ENCODE measurements at places on chromosomes 6 and 20.

DNA sequence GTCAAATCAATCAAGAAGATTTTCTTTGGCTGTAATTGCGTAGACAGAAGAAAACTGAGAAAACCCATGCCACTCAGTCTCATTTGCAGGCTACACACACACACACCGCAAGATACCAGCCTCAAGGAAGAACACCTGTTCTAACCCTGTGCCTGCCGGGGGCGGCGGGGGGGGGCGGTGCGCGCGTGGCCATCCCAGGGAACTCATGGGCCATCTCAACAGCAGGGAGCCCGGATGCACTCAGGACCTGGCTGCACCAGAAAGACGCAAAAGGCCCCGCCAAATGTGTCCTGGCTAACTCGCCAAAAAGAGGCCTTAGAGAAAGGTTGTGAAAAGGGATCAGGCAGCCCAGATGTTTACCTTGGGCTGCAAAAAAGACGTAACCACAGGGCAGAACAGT is 2.1 kb downstream of the B3GAT2 start:
- DNase-seq = no peak

- no peak for DNase-seq
Measured at GRCh38 chr6:25934156-25934555, 3.7 kb upstream of the SLC17A2 start.

GRCh38 chr6:143498428-143498827 is 13.1 kb downstream of the FUCA2 start:
- DNase-seq = no peak

DNA sequence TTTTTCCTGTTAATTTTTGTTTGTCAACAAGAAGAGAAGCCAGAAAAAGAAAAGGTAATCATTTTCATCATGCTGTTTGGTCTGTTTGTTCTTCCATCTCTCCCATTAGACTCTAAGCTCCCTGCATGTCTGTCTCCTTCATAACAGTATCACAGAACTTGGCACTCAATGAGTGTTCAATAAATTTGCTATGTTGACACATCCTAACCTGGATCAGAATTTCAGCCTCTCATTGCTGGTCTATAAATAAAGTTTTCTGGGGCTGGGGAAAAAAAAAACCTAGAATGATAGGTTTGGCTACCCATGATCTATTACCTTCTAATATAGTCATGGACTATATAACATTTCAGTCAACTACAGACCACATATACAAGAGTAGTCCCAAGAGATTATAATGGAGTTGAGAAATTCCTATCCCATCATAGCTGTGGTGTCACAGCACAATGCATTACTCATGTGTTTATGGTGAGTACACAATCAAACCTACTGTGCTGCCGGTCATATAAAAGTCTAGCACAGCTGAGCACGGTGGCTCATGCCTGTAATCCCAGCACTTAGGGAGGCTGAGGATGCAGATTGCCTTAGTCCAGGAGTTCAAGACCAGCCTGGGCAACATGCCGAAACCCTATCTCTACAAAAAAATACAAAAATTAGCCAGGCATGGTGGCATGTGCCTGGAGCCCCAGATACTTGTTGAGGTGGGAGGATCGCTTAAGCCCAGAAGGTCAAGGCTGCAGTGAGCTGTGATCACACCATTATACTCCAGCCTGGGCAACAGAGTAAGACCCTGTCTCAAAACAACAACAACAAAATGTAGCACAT is 5.9 kb downstream of the NUDT3 start:
- no peak for DNase-seq

DNA sequence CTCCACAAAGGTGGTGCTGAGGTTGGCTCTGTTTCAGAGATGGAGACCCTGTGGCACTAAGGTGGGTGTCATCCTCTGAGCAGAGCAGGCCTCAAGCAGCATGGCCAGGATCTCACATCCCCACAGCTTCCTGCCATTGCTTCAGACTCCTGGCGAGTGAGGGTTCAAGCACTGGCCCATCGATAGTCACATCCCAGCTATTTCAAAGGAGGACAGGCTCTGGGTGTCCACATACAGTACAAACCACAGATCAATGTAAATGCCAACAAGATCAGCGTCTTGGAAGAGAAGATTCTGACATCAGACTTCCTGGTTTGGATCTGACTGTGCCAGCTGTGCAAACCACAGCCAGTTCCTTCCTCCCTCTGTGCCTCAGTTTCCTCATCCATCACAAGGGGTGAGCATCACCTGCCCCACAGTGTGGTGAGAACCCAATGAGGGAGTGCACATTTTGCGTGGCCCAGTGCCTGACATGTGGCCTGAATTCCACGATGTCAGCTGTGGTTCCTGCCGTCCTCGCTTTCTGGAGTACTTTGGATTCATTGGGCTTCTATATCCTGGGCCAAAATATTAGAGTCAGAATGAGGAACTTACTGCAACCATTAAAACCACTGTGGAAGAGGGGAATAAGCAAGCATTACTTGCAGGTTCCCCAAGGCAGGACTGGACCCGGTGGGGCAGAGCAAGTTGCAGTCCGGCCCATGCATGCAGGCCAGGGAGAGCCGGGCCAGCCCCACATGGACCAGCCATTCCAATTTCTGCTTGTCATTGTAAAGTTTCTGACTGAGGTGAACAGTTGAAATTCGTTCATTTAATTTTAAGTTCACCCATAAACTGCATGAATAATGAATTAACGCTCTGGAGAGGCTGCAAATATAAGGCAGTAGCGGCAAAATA is 236.0 kb downstream of the TTLL2 start:
- DNase-seq = no peak

DNA sequence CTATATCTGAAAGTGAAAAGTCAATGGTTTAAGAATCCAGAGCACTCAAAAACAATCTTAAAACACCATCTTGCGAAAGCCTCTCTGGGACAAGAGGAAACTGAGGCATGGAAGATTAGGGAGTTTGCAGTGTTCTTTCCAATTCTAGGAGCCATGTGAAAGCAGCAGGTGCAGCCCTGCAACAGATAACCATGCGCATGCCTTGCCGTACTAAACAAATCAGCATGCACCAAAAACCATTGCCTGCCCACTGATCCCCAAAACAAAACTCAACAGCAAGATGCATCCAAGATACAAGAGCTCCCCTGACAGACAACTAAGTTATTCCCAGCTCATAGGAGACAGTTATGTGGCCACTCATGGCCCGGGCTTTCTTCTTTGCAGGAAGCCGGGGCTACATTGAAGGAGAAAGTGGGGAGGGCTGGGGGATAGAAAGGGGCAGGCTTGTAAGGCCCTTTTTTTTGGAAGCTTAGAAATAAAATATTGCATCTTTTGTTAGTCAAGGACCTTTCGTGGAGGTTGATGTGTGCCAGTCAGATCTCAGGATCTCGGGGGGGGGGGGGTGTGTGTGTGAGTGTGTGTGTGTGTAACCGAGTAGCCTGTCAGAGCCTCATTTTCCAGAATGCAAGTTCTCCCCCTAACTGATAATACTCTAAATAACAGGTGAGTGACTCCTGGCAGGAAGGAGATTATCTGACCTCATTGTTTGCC is 178.4 kb downstream of the MBOAT1 start:
- no peak for DNase-seq

Measured in activated naive CD8-positive, alpha-beta T cell treated with anti-CD3 and anti-CD28 coated beads, Interleukin-2, amount 10 ng/mL, durations not matched to agents 7 days and 5 days (primary cell).